ENCODE measurements at places on chromosomes 4 and X.

GRCh38 chr4:15489551-15489950 lies 19.9 kb downstream of the CC2D2A start:
- DNase-seq = peak; percentile 5

DNA sequence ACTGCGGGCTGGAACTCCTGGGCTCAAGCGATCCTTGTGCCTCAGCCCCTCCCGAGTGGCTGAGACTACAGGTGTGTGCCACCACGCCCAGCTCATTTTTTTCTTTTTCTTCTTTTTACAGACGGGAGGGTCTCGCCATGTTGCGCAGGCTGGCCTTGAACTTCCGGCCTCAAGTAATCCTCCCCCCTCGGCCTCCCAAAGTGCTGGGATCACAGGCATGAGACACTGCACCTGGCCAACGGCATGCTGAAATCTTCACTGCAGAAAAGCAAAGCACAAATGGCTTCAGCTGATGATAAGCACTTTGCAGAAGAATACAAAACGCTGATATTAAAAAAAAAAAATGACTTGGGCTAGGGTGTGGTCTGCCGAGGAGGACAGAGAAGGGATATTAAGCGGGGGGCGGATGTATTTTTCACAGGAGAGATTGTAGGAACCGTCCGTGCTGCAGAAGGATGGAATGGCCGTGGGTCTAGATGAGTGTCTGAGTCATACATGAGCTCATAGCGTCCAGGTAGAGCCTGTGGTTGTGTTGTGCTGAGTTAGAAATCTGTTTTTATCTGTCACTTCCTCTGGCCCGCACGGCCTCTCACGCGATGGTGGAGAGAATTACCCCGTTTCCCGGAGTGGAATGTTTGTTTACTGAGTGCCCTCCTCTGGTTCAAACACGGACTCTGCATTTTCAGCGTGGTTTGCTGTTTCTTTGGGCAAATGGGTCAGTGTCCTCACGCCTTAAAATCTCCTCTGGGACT lies 8.5 kb upstream of the AKAP17A start:
- DNase-seq = peak; percentile 18

GRCh38 chr4:129095811-129096454 lies at the start of gene C4orf33:
Gene C4orf33, plus strand, starts transcription at chr4:129096152. Its CDS starts 6,459 bp downstream, at chr4:129102611.
- peak; percentile 52 for DNase-seq

DNA sequence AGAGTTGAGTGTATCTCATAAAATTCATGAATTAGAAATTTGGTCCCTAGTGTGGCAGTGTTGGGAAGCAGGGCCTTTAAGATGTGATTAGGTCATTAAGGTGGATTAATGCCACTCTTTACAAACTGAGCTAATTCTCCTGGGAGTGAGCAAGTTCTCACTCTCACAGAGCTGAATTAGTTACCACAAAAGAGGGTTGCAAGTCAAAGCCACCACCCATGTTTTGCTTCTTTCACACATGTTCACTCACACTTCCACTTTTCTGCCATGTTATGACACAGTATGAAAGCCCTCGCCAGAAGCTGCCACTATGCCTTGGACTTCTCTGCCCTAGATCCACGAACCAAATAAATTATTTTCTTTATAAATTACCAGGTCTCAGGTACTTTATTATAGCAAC lies 332.1 kb downstream of the ARAP2 start:
- DNase-seq = no peak

GRCh38 chr4:81255524-81255923 lies 40.5 kb upstream of the PRKG2 start:
- DNase-seq = peak; percentile 72

DNA sequence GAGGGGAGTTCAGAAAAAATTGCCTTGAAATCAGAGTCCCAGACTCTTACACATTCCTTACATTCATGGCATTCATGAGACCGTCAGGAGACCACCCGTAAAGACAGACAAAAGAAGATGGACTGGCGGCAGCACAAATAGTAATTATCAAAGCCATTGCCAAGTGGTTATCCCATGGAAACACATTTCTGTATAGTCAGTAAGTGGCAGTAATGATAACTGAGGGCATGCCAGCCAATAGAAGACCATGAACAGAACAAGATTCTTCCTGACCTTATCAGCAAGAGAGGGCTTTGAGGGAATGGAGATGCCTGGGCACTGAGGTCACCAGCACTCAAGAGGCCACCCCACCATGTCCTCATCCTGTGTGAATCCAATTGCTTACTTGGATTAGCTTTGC lies 121.7 kb upstream of the HCCS start:
- DNase-seq = peak; percentile 21

GRCh38 chr4:150379454-150379853 lies 202.5 kb upstream of the MAB21L2 start:
- peak; percentile 26 for DNase-seq

DNA sequence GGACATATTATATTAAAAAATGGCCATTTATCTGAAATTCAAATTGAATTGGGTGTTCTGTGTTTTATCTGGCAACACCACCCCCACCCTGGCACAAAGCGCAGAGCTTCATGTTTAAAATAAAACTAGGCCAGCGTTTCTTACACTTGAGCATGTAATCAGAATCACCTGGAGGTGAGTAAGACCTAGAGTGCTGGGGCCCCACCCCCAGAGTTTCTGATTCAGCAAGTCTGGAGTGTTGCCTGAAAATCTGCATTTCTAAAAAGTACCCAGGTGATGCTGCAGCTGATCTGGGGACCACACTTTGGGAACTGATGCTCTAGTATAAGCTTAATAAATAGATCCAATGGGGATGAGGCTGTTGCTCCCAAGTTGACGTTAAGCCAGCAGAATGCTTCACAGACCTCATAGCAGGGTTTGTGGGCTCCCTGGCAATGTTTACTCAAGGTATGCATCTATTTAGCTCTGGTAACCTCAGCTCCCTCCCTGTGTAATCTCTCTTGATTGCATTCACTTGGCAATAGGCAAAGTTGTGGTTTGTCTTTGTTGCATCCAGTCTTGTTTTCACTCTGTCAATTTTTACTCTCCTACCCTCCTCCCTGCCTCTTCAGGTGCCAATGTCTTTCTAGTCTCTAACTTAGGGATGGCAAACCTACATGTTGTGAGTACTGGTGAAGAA lies 99.8 kb upstream of the TEX13D start:
- peak; percentile 37 for DNase-seq

DNA sequence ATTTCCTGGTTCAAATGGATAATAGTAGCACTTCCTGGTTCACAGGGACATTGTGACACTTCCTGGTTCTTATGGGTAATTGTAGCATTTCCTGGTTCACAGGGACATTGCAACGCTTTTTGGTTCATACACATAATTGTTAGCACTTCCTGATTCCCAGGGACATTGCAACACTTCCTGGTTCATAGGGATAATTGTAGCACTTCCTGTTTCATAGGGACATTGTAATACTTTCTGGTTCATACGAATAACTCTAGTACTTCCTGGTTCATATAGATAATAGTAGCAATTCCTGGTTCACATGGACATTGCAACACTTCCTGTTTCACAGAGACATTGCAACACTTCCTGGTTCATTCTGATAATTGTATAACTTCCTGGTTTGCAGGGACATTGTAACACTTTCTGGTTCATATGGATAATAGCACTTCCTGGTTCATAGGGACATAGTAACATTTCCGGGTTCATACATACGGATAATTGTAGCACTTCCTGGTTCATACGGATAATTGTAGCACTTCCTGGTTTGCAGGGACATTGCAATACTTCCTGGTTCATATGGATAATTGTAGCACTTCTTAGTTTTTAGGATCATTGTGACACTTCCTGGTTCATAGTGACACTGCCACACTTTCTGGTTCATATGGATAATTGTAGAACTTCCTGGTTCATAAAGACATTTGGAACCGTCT lies 61.6 kb upstream of the CD99 start:
- no peak for DNase-seq

GRCh38 chr4:153771046-153771445 lies 11.2 kb upstream of the RNF175 start:
- no peak for DNase-seq

DNA sequence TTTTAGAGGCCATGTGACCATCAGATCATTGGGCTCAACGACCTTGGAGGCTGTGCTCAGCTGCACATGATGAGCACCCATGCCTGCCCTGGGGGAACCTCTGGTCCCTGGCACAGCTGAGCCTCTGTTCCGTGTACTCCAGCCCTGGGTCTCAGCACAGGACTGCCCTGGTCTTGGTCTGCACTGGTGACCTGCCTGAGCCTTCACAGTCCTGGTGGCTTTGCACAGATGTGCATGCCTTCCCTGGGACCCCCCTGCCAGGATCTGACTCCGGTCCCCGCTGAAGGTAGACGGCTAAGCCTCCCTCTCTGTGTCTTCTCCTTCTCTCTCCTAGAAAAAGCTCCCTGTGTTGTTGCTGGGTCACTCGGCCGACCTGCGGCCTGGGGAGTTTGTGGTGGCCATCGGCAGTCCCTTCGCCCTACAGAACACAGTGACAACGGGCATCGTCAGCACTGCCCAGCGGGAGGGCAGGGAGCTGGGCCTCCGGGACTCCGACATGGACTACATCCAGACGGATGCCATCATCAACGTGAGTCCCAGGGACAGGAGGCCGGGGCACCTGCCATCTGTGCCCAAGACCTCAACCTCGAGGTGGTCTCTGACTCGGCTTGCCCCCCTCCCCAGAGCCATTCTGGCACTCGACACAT lies 21.6 kb downstream of the HTRA3 start:
- no peak for DNase-seq

DNA sequence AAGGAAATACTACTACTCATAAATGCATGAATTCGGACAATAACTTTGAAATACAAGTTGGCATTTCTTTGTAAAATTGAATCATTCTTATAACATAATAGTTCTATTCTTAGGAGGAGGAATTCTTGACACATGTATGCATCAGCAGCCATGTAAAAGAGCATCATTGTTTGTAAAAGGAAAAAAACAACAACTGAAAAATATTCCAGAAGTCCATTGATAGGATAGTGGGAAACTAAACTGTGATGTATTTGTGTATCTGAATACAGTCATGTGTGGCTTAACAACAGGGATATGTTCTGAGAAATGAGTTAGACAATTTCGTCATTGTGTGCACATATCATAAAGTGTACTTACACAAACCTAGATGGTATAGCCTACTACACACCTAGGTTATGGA lies 102.0 kb upstream of the SH3RF1 start:
- no peak for DNase-seq

DNA sequence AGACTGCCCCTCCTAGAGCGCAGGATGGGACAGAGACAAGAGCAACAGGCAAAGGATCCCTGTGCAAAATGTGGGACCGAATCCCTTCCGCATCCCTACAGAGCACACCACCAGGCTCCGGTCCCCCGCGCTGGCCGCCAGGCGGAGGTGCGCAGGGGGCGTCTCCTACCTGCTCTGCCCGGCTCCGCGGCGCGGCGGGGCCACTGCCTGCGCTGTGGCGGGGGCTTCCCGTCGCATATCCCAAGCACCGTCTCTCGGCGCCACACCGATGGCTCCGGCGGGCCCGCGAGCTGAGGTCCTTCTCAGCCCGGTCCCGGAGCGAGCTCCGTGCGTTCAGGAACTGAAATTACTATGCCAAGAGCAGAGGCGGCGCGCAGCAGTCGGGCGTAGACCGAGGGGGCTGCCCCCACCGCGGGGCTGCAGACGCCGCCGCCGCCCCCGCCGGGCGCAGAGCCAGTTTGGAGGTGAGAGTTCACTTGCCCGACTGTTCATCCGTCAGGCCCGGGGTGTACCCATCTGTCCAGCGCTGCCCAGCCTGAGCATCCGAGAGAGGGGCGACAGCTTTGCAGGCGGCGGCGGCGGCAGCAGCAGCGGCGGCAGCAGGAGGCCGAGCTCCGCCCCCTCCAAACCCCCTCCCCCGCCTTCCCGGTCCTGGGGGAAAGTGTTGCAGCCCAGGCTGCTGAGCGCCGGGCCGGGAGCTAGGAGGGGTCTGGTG lies at the start of gene GPRIN3:
Gene GPRIN3 (minus strand): TSS at position 355 of the 715 bp plus-strand sequence. CDS start 57,690 bp downstream, outside the sequence.
- peak; percentile 23 for DNase-seq

DNA sequence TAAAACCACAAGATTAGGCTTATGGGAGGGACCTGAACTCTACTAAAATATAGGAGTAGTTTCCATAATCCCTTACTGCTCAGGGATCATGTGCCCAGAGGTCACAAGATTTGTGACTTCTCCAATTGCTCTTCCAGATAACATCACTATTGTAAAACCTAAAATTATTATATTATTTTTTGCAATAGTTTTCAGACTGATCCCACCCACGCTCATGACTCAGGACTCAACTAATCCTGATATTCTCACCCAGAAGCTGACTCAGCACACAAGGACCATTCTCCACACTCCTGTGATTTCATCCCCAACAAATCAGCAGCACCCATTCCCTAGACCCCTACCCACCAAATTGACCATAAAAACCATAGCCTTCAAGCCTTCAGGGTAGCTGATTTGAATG lies 24.0 kb upstream of the RPL34 start:
- DNase-seq = peak; percentile 35

DNA sequence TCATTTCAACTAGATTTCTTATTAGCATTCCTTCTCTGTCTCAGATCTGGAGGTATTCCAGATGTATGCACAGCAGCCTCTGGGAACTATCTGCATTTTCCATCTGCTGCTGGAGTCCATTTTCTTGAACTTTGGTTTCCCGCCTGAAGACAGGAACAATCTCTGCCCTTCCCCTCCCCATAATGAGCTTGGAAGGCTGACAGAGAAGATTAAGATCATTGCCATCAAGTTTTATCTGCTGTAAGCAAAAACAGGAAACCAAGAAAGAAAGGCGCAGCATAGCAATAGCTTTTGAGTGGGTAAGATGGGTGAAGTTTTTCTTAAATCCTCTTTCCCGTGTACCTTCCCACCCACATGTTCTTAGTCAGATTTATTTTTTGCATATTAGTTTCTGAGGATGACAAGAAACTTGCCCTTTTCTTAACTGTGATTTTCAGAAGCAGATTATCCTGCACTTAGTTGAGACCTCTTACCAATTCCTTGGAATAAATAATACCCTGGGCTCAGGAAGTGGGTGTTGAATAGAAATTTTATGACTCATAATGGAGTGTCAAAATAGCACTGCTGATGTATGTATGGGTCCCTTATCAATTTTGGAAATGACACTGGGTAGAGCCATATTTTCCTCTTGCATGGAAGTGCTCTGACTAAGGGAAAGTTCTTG lies 78.3 kb downstream of the CT47B1 start:
- peak; percentile 37 for DNase-seq

DNA sequence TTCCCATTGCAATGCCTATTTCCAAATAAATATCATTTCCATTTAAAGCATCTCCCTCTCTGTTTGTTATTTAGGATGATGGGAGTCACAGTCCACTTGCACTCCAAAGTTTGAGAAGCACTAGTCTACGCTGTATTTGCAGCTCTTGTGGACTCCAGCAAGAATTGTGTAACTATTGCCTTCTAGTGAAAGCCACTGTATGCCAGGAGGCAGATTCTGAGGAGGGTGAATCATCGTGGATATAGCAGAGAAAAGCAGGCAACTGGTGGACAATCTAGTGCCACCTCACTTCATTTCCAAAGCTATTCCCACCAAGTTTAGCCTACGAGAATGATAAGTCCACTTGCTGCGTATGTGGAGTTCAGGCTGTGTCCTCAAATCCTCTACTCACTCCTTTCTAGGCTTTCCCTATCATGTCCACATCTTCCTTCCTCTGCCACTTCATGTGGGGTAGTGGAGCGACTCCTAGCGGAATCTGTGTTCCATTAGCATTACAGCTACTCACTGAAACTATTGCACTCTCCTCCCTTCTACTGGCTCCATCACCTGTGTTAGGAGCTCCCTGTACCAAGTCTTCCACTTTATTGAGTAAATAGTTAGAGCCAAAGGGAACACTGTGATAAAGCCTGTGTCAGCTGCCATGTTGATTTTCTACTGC lies 501.8 kb upstream of the GALNT7 start:
- DNase-seq = no peak

- DNase-seq = no peak
These were observed 141.3 kb upstream of the NALF2 start for GRCh38 chrX:69362856-69363255.
